LHCN-M2 (cell line): ENCODE measurements at places on chromosomes 4 and X.
A peak's percentile ranks its signal among the peaks of the same experiment; 100 is the strongest.

- DNase-seq: no peak
Measured at GRCh38 chr4:17204908-17205307, 306.5 kb upstream of the LDB2 start.

DNA sequence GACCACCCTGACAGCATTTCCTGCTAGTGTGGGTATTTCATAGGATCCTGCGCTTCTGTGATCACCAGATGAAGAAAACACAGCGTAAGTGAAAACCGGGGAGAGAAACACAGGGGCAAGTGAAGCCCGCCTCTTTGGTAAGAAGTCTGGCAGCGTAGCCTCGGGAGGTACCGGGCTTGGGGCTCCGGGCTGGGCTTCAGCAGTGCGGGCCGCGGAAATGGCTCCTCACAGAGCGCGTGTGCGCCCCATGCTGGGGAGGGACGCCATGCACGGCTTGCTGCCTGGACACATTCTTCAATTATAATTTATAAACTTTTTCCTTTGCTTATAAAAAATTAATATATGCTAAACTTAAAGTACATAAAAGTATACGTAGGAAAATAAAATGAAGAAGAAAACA is 151.5 kb downstream of the AFAP1 start:
- DNase-seq: no peak

DNA sequence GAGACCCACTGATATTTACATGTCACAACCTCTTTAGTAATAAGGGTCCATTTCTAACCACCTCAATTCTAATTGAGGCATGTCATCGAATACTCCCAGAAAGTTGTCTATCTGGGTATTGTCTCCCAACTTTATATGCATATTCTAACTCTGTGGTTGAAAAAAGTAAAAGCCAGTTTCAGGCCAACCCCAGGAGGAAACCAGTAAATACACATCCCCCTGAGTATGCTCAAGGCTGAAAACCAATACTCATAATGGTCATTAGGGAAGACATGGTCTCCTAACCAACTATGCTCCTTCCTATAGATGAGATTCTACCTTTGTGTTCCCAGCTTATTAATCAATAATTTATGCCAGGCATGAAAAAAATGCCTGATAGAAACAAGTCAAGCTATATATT is 96.6 kb downstream of the SH3KBP1 start:
- DNase-seq: no peak

DNA sequence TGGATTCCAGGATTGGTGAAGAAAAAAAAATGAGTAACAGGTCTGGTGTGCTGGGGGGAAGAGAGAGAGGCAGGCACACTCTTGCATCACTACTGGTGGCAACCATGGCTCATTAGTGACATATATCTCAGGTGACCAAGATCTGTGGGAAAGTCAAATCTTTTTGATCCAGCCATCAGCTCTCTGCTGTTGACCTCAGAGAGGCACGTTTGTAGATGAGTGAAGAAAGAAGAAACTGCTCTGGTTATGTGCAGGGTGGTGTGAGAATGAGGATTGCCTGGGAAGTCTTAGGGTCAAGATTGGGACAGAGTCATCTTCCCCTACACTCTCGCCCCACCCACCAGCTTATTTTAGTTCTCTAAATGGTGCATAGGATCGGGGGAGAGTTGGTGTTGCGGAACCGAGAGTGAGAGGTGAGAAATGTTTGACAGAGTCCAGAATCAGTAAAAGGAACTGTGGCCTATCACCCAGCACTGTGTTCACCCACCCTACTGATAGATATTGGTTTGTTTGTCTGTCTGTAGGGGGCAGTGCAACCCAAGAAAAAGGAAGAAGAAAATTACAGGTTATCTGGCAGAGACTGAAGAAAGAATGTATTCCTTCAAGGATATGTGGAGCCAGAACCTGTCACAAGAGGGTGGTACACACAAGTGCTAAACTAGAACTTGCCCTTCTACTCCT is 21.9 kb downstream of the ARMCX6 start:
- DNase-seq: peak; percentile 72

GRCh38 chrX:73728602-73729001 is 165.6 kb downstream of the CHIC1 start:
- no peak for DNase-seq

- DNase-seq: no peak
Measured at GRCh38 chr4:123977641-123978081, 581.1 kb downstream of the SPRY1 start.

DNA sequence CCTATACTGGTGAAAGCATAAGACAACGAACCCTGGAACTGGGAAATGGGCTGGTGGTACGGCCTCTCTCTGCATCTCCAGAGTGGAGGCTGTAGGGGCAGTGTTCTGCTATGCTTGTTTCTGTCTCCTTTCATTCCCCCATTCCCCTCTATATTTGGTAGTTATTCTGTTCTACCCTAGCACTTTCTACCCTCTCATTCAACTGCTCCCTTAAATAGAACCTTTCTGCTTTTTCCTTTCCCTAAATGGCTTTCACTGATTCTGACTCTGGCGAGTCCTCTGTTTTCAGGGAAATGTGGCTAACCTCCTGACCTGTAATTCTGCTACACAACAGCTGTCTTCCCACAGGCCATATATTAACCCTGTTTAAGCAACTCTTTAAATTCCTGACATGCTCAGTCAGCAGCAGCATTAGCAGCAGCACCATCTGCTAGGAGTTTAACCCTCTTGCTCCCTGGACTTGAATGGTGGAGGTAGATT is 94.2 kb downstream of the CXCL13 start:
- peak; percentile 96 for DNase-seq

GRCh38 chr4:148653681-148654080 is 211.5 kb upstream of the NR3C2 start:
- DNase-seq: peak; percentile 28

DNA sequence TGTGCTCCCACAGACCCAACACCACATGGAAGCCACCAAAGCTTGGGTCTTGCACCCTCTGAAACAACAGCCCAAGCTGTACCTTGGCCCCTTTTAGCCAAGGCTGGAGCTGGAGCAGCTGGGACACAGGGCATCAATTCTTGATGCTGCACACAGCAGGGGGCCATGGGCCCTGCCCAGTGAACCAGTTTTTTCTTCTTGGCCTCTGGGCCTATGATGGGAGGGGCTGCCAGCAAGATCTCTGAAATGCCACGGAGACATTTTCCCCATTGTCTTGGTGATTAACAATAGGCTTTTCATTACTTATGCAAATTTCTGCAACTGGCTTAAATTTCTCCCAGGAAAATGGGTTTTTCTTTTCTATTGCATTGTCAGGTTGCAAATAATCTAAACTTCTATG is 49.0 kb downstream of the SPANXA2 start:
- DNase-seq: no peak

DNA sequence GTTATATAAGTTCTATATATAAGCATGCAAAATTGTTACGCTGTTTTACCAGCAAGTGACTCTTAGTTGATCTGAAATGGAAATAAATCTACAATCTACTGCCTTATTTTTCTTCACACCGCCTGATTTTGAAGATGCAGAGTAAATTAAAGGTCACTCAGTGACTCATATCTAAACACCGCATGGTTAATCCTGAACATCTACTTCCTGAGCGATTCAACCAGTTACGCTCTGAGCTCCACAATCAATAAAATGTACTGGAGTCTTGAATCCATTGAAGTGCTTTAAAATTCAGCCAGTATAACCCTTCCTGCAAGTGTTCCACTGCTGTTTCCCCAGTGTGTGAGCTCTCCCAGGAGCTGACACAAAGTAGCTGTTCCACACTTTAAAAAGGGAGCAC is 192.8 kb downstream of the SLC7A11 start:
- DNase-seq: no peak

DNA sequence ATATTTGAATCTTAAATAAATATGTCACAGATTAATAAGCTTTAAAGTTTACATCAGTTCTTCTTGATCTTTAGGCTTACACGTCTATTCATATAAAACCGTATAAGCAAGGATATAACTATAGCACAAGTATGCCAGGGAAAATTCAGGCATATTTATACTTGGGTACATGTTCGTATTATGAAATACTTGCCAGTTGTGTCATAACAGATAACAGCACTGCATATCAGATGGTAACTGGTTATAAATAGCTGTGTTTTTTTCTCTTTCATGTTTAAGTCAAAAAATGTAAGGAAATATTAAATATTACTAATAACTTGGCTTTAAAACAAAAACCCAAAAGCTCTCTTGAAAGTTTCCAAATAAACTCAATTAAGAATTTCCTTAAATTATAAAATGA is 17.5 kb downstream of the BRWD3 start:
- no peak for DNase-seq

DNA sequence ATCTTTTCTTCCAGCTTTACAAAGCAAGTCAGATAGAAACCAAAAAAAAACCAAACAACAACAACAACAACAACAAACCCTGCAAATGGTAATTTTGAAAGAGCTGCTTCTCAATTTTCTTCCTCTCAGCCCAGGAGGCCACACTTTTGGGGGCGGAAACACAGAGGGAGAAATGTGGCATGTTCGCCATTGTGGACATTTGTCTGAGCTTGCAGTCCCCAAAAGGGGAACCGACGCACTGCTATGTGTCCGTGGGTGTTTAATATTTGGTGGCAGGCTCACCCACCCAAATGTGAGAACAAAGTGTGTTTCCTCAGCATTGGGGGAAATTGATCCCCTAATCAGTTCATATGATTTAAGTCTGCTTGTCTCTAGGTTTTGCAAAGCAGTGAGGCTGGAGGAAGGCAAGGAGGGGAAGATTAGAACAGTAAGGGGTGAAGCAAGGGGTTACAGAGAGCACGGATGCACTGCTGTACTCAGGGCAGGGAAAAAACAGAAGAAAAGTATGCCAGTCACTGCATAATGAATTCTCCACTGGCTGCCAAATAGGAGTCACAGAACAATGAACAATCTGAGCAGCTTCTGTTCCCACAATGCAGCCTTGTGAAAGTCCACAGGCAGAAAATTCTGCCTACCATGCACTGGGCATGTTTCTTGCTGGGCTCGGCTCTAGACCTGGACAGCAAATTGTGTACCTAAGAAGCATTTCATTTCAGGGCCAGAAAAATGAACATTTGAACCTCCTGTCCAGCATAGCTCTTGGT is 74.7 kb upstream of the GPM6B start:
- DNase-seq: no peak

DNA sequence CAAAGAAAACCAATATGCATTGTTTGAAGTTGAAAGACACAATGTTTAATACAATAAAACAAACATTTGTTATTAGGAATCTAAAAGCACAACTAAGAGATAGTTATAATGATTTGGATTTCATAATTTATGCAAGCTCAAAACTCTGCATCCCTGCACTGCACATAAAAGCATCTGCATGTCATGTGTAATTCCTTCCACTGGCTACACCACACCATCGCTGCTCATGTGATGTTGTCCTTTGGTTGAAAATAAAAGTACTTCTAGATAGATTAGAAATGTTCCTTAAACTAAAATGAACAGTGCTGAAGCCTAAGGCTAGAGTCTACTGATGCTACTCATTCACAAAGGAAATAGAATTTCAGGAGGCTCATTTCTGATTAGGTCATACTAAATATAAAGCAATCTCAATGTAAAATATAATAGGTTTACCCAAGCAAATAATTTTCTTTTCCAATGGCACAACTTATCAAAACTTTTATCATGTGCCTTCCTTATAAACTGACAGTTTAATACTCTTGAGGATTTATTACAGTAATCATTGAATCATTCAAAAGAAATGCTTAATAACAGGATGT is 130.8 kb upstream of the DKK2 start:
- DNase-seq: no peak

DNA sequence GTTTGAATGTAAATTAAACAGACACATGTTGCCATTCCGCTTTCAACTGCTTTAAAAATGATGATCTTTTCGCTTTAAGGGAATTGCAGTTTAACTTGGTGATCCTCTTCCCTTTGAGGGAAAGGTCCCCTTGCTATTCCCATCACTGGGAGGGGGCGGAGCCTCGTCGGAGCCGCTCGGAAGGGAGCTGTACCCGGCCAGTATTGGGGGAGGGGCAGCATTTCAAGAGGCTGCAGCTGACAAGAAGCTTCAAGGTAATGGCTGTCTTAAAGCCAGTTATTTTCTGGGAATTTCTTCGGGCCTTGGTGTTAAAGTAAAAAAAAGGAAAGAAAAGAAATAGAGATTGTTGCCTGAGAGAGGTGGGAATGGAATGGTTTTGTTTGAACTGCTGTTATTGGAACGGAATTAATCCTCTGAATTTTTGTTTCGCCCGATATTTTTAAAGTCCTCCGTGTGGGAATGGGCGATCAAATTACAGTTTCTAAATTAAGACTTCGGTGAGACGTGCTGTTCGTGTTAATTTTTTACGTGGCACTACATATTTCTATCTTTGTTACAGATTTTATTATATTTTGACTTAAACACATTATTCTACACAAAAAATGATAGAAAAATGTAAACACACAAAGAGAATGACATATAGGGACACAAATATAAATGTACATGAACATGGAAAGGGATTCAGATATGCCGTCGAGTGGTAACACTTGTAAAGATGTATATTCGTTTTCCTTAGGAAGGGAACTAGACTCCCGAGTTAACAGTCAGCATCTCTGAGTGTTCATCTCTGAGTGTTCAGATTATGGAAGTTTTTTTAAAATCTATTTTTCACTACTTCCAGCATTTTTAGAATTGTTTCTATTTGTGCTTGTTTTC is 9.2 kb downstream of the PWWP3B start:
- DNase-seq: peak; percentile 86

GRCh38 chr4:3480528-3481112 is 17.5 kb downstream of the DOK7 start:
- peak; percentile 82 for DNase-seq

- peak; percentile 58 for DNase-seq
Measured at GRCh38 chrX:150429594-150429993, 66.5 kb downstream of the MAMLD1 start.

DNA sequence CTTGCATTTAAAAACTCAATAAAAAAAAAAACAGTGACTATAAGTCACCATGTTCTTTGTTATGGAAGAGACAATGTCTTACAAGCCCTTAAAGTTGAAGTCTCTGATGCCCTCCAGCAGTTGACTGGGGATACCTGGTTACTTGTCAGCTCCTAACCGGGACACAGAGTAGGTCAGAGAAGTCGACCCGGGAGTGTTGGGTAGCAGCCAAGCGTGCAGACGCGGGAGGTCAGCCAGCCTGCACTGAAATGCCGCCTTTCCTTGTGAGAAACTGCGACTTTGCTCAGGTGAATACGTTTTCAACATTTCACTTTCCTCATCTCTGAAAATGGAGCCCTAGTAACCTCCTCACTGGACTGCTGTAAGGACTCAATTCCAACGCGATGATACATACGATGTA is 81.8 kb downstream of the F11 start:
- DNase-seq: no peak

- DNase-seq: peak; percentile 76
Measured at GRCh38 chrX:139058831-139059495, 347.4 kb upstream of the FGF13 start.

DNA sequence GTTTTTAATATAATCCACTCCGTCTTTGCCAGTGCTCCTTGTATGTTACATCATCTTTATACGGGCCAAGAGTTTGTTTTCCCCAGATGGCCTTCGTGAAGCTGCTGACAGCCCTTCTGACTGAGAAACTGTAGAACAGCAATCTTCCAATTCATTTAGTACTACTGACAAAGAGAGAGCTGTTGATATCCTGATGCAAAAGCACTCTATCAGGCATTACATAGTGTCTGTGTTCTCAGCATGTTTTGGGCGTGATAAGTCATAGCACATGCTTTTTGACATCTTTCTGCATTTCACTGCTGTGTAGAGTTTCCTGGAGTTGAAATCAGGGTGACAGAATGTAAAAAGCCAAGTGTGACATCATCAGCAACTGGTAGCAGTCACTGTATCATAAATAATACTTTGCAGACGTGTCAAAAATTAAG is 746.3 kb upstream of the FAM241A start:
- DNase-seq: peak; percentile 60
